ENCODE measurements at places on chromosomes 2 and 18. TPM values are rescaled to one million over a fixed set of nuclear protein-coding genes. Genes with fewer than 3 reads are reported as not detected.

GPR45 gene
- not detected for total RNA-seq

RGPD4 gene
- total RNA-seq: not detected

ILKAP gene
- total RNA-seq: 22.8 TPM

RBM43 gene
- total RNA-seq: 4.8 TPM

GAREM1 gene
- total RNA-seq: 2.4 TPM

UGT1A4 gene
- not detected for total RNA-seq

MPV17 gene
- 48.6 TPM for total RNA-seq

EIF2AK2 gene
- total RNA-seq: 51.0 TPM

SPRED2 gene
- 9.3 TPM for total RNA-seq

TUBA3E gene
- not detected for total RNA-seq

PER2 gene
- 7.4 TPM for total RNA-seq

MC5R gene
- not detected for total RNA-seq

TRIM54 gene
- 0.33 TPM for total RNA-seq

DSG4 gene
- not detected for total RNA-seq

KCNK3 gene
- 0.44 TPM for total RNA-seq

ACOXL gene
- not detected for total RNA-seq

HOXD12 gene
- total RNA-seq: 0.33 TPM

REL gene
- 4.6 TPM for total RNA-seq

CD207 gene
- total RNA-seq: not detected

APCDD1 gene
- total RNA-seq: not detected

NEDD4L gene
- 6.1 TPM for total RNA-seq

PAX8 gene
- total RNA-seq: 0.12 TPM

OTX1 gene
- total RNA-seq: not detected

GRP gene
- not detected for total RNA-seq

LIMS4 gene
- total RNA-seq: 10.0 TPM

PKDCC gene
- total RNA-seq: 55.4 TPM

ANTXR1 gene
- total RNA-seq: 25.6 TPM

PAPOLG gene
- 10.2 TPM for total RNA-seq

IL1RN gene
- not detected for total RNA-seq

MBP gene
- 4.0 TPM for total RNA-seq

ATP9B gene
- total RNA-seq: 24.7 TPM

XIRP2 gene
- total RNA-seq: 1.2 TPM

LGALSL gene
- 3.1 TPM for total RNA-seq

D2HGDH gene
- total RNA-seq: 22.7 TPM

FN1 gene
- total RNA-seq: 2,380 TPM

SLC5A7 gene
- not detected for total RNA-seq

OTOF gene
- total RNA-seq: 0.66 TPM

EVX2 gene
- total RNA-seq: 0.11 TPM

DRC1 gene
- total RNA-seq: 0.22 TPM

LDLRAD4 gene
- total RNA-seq: 0.22 TPM

AGXT gene
- under 0.01 TPM for total RNA-seq

AQP12B gene
- total RNA-seq: not detected

IL1A gene
- 0.12 TPM for total RNA-seq

LOXHD1 gene
- not detected for total RNA-seq

CYP26B1 gene
- 0.33 TPM for total RNA-seq

GATA6 gene
- 15.2 TPM for total RNA-seq

SLC40A1 gene
- 9.5 TPM for total RNA-seq

C2orf78 gene
- not detected for total RNA-seq

All from uterine smooth muscle cell (primary cell).